Activated CD8-positive, alpha-beta memory T cell treated with anti-CD3 and anti-CD28 coated beads, Interleukin-2, amount 50 U/mL, for 48 hours (primary cell): ENCODE measurements at places on chromosomes 6 and 20.
A peak's percentile ranks its signal among the peaks of the same experiment; 100 is the strongest.

GRCh38 chr6:133277900-133278545 lies 36.9 kb downstream of the EYA4 start:
- no peak for DNase-seq

GRCh38 chr6:139990856-139991465 lies 616.5 kb upstream of the CITED2 start:
- DNase-seq: no peak

GRCh38 chr6:139544701-139545057 lies 170.2 kb upstream of the CITED2 start:
- no peak for DNase-seq

DNA sequence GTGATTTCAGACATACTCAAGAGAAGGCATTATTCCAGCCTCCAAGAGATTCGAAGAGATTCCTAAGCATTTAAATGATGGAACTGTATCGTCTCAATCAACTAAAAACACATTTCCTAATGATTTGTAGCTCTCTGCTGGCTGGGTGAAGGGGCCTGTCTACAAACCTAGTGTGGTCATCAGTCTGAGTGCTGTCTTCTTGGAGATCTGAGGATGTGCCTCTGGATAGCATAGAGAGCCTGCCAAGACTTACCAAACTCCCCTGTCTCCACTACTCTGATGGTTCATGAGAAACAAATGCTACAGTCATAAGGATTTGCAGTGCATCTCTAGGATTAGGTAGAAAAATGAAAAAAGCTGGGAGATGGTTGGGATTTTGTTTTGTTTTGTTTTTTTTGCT lies 176.9 kb upstream of the CITED2 start:
- DNase-seq: no peak

DNA sequence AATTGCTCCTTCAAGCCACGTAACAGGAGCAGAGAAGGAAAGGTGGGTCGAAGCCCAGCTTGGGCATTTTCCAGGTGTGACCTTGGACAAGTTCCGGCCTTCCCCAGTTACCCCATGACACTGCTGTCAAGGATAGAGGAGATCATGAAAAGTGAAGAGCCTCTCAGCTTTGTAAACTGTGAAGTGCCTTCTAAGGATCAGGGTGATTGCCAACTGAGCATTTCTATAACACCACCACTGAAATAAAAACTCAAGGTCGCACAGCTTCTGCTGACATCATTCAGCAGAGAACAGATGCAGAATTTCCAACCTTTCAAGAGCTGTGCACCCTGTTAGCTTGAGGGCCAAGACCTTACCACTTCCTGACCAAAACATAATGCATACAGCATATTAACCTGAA lies 24.0 kb upstream of the ZMYND8 start:
- no peak for DNase-seq

GRCh38 chr6:150006961-150007464 lies 18.3 kb downstream of the RAET1L start:
- peak; percentile 69 for DNase-seq

DNA sequence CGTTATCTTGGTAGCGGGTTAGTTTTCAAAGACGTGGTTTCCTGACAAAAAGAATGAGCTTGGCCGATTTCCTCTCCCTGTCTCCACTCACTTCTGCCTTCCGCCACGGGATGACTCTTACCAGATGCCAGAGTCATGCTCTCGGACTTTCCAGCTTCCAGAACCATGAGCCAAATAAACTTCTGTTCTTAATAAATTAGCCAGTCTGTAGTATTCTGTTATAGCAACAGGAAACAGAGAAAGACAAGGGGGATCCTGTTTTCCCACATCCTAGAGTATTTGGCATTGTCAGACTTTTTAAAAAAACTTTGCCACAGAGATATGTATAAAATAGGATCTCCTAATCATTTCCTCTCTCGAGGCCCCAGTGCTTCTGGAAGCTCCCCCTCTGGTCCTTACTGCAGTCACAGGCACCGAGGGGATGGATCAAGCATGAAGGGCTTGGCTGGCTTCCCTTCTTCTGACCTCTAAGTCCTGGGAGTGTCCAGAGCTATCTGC lies 84.9 kb upstream of the NAA20 start:
- no peak for DNase-seq

- no peak for DNase-seq
Measured at GRCh38 chr6:7933794-7934193, 23.2 kb upstream of the TXNDC5 start.

DNA sequence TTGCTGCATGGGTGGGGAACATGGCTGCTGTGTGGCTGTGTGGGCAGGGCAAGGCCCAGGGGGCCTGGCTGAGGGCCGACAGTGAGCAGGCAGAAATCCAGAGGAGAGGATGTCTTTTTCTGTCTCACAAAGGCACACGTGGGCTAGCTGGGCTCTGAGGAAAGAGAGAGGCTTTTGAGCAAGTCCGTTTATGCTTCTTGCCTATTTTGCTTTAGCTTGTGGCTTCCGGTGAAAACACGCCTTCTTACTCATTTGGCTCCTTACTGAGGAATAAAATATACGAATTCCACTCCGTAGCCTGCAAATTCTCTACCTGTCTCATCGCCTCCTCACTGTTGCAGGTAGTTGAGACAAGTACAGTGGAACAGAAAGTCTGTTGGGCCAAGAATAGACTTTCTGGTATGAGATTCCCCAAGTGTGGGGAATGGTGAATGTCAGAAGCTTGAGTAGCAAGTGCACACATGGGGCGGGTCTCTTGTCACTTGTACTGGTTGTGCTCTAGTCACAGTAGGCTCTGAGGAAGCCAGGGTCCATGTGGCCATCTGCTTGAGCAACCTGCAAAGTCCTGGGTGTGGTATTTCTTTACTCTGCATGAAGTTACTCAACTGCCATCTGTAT lies 28.4 kb downstream of the WRNIP1 start:
- no peak for DNase-seq

GRCh38 chr6:14772188-14772587 lies 473.7 kb upstream of the JARID2 start:
- DNase-seq: no peak

DNA sequence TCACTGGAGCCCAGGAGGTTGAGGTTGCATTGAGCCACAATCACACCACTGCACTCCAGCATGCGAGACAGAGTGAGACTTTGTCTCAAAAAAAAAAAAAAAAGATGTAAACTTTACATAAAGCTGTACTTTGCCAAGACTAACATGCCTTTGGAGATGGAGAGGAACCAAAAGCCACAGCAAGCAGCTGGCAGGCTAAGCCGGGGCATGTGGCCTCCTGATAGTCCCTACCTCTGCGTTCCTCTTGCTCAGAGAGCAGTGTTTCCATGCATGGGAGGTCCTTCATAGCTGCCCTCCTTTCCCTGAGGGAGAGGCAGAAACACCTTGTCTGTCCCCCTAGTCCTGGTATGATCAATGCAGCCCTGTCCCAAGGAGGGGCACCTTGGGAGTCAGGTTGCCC lies 35.2 kb downstream of the SPATA2 start:
- DNase-seq: peak; percentile 10

DNA sequence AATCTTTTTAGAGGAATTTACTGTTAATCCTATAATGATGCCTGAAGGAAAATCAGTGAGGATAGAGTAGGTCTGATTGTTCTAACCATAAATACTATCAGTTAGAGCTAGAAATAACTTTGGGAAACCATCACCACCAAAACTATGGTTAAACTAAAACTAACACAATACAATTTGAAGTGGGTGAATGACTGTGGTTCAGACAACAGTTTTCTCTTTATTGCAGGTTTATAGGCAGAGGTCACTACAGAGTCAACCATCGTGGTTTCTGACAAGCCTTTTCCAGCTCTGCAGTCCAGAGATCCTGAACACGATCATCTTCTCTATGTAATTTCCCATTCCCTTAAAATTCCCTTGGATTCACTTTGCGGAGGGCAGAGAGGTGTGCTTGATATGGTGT lies 134.3 kb downstream of the IBTK start:
- no peak for DNase-seq

- no peak for DNase-seq
Measured at GRCh38 chr6:34324738-34325444, 67.6 kb downstream of the NUDT3 start.

DNA sequence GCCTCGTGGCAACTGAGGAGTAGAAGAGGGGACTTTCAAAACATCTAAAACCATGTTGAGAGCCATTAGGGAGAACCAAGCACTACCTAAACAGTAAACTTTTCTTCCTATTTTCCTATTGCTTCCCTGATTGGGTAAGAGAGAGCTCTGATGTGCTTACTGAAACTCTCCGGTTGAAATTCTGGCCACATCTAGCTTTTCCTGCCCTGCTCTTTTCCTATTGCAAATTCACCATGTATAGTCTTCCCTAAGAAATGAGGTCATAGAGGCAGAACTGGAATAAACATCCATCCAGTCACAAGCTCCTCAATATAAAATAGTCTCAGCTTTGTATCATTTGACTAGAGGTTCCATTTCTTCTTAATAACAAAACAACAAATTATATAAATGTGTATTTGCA lies 199.5 kb upstream of the CNR1 start:
- no peak for DNase-seq

- no peak for DNase-seq
Measured at GRCh38 chr6:44737829-44738528, 350.5 kb downstream of the CDC5L start.

GRCh38 chr20:10949930-10950783 lies 276.4 kb upstream of the JAG1 start:
- DNase-seq: no peak

DNA sequence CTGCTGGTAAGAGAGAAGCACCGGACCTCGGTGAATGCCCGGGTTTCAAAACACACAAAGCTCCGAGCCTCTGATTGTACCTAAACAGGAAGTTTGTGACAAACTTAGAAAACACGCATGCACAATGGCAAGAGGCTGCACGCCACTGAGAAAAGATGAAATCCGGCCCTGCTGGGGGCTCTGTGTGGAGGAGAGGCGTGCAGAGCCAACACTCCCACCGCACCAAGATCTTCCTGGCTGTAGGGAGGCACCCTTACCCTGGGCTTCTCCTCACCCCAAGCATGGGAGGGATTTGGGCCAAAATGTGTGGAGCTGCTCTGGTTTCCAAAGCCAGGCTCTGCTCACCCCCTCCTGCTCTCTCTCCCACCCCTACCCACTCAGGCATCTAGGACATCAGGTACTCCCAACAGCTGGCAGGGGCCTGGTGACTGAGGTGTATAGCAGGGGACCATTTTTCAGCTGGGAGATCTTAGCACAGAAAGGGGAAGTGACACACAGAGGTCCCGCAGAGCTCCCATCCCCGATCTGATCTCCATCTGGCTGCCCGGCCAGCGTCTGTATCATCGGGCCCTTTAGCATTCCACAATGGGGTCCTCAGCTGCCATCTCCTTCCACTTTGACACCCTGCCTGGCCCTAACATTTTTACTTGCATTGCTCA lies 84.2 kb downstream of the TRERF1 start:
- DNase-seq: peak; percentile 66

DNA sequence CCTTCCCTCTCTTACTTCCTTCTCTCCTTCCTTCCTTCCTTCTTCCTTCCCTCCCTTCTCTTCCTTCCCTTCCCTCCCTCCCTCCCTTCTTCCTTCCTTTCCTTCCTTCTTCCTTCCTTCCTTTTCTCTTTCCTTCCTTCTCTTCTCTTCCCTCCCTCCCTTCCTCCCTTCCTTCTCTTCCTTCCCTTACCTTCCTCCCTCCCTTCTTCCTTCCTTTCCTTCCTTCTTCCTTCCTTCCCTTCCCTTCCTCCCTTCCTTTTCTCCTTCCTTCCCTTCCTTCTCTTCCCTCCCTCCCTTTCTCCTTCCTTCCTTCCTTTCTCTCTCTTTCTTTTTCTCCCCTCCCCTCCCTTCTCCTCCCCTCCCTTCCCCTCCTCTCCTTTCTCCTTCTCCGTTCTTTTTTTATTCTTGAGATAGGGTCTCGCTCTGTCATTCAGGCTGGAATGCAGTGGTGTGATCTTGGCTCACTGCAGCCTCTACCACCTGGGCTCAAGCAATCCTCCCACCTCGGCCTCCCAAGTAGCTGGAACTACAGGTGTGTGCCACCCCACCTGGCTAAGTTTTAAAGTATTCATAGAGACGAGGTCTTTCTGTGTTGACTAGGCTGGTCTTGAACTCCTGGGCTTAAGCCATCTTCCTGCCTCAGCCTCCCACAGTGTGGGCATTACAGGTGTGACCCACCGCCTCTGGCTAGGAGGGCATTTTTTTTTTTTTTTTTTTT lies 1.1 kb upstream of the ZNF512B start:
- no peak for DNase-seq

GRCh38 chr6:143058987-143059386 lies 1.7 kb upstream of the AIG1 start:
- no peak for DNase-seq

DNA sequence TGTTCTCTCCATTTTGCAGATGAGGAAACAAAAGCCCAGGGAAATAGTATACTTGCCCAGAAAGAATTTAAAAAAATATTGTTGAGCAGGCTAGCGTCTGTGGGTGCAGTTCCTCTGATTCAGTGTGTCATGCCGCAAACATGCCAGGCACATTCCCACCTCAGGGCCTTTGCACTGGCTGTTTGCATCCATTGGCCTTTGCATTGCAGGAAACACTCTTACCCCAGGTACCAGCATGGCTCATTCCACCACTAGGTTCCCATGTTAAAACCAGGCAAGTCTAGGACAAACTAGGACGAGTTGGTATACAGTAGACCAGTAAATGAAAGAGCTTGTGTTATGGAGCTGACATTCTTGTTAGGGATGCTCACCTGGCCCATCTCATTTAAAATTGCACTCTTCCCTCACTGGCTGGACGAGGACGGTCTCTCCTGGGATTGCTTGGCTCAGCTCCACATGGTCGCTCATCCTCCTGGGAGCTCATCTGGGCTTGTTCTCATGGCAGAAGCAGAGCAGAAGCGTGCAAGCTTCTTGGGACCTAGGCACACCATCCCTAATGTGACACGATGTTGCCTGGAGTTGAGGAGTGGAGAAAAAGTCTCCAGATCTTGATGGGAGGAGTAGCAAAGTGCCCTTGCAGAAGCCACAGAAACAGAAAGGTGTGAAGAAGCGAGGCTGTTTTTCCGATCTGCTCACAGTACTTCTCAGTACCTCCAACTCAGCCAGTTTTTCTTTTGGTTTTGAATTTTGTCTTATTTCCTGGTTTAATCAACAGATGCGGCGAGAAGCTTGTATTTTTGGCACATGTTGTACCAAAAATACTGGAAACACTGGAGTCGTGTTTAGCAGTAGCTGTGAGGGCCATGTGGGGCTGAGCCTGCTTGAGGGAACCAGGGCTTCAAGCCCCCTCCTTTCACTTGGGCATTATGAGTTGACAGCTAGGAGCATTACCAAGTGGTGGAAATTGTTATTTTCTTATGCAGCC lies 13.9 kb downstream of the ZNF831 start:
- DNase-seq: peak; percentile 53

- no peak for DNase-seq
Measured at GRCh38 chr6:44104481-44105021, 22.7 kb downstream of the MRPL14 start.
